Activated T-helper 1 cell treated with Interleukin-2 at 50 U/mL for 16 hours (primary cell): ENCODE measurements at places on chromosomes 4 and X.
A peak's percentile ranks its signal among the peaks of the same experiment; 100 is the strongest.

DNA sequence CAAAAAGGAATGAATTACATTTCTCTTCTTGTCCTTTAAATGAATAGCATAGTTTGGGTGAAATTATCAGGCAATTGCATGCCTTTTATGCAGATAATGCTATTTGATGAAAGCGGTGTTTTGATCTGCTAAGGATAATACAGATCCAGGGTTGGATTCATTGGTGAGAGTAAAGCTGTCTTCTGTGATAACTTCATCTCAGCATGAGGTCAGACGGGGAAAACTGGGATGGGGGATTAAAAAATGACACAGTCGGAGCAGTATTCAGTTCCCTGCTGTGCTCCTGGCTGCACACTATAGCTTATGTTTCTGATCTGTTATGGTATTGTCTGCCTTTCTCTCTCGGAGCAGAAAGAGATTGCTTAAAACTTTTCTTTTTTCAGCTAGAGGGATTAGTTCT lies 105.9 kb upstream of the TENM3 start:
- no peak for DNase-seq

DNA sequence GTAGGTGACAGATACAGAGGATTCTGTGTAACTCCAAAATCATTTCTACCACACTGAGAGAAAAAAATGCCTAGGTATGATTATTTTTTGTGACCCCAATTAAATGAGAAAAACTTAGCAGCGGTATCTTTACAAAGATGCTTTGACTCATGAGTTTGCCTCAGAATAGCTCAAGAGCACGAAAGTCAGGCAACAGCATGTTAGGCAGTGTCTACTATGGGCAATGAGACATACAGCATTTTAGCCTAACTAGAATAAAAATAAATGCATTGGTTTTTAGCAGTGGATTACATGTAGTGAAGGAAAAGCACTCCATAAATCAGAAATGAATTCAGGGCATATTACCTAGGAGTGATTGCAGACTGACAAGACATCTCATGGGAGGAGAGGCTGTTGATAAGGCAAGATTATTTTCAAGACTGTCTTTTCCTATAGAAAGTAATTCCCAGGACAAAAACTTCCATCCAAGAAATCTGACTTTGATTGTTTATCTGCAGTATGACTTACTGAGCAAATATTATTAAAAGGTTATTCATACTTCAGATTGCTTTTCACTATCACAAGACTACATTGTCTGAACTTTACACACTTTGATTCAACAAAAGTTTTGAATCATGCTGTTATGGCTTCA lies 3.6 kb downstream of the ANXA10 start:
- DNase-seq, result no peak

- DNase-seq, result no peak
Observed at GRCh38 chr4:24511371-24512063, 72.8 kb downstream of the DHX15 start.

DNA sequence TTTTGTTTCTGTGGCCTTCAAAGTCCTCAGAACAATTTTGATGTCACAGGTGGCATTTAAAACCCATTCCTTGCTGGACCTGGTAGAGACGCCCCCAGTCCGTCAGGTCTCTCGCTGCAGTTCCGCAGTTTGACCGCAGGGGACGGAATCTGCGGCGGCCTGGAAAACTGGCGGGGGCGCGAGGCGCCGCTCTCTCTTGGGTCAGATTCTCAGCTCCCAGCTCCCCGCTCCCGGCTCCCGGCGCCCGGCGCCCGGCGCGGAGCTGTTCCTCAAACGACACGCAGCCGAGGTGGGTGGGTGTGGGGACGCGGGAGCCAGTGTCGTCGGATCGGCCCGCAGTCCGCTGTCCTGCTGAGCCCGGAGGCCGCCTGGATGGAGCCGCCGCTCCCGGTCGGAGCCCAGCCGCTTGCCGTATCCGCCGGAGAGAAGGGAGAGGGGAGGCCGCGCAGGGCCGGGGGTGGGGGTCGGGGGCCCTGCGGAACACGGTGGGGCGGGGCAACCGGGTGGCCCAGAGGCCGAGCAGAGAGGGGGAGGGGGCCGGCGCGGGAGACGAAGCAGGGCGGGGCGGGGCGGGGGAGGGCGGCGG lies at the start of gene OCRL:
OCRL (plus strand) TSS at position 192 of the 586 bp plus-strand sequence; CDS start at position 373, 181 bp downstream.
- peak; percentile 10 for DNase-seq

- DNase-seq, result no peak
Observed at GRCh38 chr4:173990126-173990868, 293.2 kb downstream of the FBXO8 start.

- DNase-seq, result no peak
Observed at GRCh38 chr4:154640999-154641398, 28.5 kb upstream of the FGG start.

- DNase-seq, result no peak
Observed at GRCh38 chr4:41535911-41536371, 2.0 kb upstream of the LIMCH1 start.
